ENCODE measurements at places on chromosomes 7 and 10.

DNA sequence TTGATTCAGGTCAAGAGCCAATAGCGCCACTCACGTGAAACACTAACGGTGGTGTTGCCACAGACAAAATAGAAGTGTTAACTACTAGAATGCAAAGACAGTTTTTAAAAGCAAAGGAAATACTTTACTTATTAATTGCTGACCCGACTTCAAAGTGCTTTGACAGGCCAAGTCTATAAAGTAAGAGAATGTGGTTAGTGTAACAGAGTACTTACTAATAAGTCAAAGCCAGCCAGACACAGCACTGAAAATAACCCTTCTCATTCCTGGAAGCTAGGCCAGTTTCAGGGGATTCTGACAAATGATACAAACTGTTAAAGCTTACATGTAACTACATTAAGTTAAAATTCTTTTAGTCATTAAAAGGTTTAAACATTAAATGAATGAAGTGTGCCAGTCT lies 50.3 kb downstream of the ENO4 start:
- no peak for DNase-seq

DNA sequence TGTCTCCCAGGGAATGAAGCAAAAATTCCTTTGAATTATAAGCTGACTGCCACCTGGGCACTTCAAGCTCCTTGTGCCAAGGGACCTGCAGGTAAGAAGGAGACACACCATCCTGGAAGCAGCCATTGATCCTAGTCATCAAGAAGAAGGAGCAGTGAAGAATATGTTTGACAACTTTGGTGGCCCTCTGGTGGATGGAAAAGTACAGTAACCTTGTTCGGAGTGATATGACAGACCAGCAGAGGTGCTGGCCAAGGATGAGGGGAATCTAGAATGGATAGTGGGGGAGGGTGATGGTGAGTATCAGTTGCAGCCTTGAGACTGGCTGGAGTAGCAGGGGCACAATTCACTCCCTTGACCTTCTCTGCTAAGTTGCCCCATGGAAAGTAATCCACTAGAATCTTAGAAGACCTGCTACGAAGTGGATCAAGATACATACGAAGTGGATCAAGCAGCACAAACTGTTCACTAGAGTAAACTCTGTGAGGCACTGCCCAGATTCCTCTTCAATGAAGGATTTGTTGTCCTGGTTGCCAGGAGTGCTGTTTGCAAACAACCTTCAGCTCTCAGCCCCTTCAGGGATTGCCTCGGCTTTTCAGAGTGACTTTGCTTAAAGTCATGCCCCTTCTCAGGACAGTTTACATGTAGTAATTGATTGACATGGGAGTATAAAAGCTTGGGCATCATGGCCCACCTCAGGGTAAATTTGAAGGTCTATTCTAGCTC lies 44.8 kb upstream of the ORC5 start:
- DNase-seq = no peak

DNA sequence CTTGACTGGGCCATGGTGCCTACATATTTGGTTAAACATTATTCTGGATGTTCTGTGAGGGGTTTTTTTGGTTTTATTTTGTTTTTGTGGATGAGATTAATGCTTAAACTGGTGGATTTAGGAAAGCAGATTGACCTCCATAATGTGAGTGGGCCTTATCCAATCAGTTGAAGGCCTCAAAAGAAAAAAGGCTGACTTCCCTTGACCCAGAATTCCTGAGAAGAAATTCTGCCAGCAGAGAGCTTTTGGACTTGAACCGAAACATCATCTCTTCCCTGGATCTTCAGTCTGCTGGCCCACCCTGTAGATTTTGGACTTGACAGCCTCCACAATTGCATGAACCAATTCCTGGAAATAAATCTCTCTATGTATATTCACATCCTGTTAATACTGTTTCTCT lies 94.4 kb downstream of the ADRA2A start:
- no peak for DNase-seq

- DNase-seq = no peak
Observed at GRCh38 chr10:58998924-58999713, 177.3 kb upstream of the PHYHIPL start.

GRCh38 chr10:89683883-89684282 lies 17.5 kb upstream of the KIF20B start:
- no peak for DNase-seq

DNA sequence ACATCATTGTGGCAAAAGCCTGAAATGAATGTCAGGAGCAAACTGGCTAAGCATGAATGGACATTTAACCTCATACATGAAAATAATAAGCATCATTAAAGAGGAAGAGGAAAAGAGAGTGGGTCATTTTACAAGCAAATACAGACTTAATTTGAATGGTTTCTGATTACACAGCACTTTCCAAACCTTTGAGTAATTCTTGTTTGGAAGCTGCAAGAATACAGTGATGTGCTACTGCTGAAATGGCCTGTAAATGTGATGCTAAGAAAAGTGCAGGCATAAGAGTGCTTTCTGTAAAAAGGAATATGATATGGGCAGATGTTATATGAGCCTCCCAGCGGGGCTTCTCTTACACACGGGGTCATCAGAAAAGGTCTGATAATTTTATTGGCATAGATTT lies 30.2 kb downstream of the TAS2R16 start:
- DNase-seq = no peak
